ENCODE measurements at places on chromosomes 16 and 17.

DNA sequence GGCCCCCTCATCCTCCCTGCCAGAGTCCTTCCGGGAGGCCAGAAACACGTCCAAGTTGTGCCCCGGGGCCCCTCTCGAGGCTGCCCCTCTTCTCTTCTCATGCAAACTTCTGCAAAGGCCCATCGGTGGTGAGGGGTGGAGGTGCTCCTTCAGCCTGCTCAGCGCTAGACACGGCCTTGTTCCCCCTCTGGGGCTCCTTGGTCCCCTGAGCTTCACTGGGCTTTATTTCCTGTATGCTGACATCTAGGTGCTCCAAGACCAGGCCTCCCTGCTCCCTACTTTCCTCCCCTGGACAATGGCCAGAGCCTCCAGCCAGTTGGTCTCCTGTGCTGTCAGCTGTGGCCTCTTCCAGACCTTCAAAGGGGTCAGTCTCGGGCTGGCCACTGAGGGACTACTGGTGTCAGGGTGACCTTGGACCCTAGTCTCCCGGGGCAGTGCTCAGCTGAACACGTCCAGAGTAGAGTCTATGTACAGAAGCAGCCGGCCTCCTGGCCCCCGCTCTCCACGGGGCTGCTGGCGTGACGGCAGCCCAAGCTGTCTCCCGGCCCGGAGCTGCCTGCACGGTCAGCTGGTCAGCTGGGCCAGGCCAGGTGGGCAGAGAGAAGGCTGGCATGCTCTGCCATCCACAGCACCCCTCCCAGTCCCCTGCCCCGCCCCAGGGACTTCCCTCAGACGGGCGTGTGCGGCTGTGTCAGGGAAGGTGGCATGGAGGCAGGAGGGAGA lies 1.7 kb upstream of the PRR35 start:
- DNase-seq, result no peak

DNA sequence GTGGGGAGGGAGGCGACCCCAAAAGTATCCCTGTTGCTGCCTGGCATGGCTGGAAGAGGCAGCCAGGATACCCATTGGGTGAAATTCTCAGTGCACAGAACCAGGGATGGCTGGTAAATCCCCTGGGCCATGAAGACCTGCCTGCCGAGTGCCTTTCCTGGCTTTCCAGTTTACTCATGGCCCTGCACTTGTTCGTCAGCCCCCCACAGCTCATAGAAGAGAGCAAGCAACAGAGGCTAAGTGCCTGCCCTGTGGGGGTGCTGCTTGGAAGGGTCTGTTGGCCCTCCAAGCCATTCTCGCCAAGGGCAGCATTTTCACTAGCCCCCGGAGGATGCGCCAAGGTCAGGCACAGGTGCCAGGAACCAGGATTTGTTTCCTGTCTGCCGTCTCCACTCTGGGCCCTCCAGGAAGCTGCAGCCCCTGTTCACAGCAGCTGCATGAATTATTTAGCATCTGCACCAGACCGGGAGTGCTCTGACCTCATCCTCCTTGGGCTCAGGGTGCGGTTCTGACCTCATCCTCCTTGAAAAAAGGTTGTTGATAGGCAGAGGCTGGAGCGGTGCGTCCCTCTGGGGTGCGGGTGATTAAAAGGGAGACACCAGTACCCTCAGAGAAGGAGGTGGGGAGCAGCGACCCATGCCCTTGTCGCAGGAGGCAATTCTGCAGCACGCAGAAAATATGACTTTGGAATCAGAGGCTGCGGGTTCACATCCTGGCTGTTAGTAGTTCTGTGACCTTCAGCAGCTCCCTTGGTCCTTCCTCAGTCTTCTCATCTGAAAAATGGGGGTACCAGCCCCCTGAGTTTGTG lies 14.2 kb upstream of the CD300A start:
- DNase-seq, result no peak

DNA sequence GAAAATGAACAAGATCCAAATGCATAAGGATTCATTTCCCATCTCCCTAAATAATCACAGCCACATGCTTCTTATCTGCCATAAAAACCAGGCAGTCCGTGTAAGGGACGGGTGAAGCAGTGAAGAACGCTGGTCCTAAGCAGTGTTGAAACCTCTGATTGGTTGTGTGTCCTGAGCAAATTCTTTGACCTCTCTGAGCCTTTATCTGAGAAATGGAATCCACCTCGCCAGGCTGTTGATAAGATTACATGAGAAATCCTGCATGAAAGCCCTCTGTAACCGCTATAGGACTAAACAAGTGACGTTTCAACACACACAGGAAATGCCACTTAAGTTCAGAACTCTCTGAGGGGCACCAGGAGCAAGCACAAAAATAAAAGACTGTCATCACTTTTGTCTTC lies 26.8 kb downstream of the GAS7 start:
- DNase-seq, result no peak

DNA sequence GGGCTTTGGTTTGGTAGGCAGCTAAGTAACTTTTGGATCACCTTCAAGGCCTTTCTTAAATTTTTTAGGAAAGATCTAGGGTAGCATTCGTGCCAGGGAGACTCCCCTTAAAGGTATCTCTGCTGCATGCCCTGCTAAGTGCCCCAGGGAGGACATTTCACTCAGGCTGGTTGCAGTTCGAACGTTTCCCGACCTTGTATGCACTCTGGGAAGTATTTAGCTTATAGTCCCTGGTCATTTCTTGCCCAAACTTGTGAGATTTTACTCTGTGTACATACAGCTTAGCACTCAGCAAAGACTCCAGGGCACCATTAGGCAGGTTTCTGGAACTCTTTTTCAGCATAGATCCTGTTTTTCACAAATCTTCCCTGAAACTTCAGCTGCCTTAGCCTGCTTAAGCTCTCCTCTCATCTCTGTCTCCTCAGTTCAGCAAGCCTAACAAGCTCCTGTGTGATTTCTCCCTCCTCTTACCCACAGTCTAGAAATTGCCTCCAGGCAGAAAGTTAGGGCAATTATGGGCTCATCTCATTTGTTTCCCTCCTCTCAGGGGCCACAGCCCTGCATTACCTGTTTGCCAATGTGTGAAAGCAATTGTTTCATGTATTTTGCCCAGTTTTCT lies 84.6 kb downstream of the MRTFB start:
- peak; percentile 49 for DNase-seq
